ENCODE measurements at places on chromosomes 11 and 22.

GRCh38 chr11:90704510-90704909 is 481.7 kb upstream of the CHORDC1 start:
- no peak for DNase-seq

- no peak for DNase-seq
These were observed 81.6 kb upstream of the SEPTIN5 start for GRCh38 chr22:19632668-19633148.

DNA sequence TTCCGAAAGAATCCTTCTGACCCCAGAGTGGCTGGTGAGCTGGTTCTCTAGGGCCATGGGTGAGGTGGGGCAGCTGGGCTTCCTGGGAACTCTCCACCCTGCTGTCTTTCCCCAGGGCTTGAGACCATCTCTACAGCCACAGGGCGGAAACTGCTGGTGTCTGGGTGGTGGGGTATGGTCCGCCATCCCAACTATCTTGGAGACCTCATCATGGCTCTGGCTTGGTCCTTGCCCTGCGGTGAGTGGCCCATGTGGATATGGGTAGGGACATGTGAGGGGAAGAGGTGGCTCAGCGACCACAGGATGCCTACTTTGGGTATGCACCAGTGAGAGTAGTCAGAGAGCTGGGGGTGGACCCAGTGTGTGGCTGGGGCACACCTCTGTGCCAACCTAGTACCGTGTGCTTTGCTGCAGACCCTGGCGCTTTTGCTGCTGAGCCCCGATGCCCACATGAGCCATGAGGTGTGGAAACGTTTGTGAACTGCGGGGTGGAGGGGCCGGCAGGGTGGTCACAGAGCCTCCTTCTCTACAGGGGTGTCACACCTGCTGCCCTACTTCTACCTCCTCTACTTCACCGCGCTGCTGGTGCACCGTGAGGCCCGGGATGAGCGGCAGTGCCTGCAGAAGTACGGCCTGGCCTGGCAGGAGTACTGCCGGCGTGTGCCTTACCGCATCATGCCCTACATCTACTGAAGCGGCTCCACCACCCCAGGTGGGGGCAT is 2.0 kb downstream of the ZNHIT2 start:
- DNase-seq = no peak

GRCh38 chr11:115696563-115696962 is 192.3 kb upstream of the CADM1 start:
- DNase-seq = no peak

- no peak for DNase-seq
These were observed 188.2 kb downstream of the METTL15 start for GRCh38 chr11:28296426-28296825.

DNA sequence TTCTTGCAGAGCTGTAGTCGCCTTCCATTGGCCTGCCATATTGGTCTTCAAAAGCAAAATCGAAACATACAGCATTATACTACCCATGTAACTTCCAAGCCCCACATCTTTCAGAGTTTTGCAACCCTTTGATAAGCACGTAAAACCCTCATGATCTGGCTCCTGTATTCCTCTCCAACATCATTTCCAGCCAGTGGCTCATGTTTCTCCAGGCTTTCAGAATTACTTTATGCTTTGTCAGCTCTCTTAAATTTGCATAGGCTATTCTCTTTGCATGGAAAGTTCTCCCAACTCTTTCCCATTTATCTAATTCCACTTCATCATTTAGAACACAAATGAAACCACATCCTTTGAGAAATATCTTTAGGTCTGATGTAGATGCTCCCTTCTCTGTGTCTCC is 67.8 kb upstream of the DDI1 start:
- no peak for DNase-seq

DNA sequence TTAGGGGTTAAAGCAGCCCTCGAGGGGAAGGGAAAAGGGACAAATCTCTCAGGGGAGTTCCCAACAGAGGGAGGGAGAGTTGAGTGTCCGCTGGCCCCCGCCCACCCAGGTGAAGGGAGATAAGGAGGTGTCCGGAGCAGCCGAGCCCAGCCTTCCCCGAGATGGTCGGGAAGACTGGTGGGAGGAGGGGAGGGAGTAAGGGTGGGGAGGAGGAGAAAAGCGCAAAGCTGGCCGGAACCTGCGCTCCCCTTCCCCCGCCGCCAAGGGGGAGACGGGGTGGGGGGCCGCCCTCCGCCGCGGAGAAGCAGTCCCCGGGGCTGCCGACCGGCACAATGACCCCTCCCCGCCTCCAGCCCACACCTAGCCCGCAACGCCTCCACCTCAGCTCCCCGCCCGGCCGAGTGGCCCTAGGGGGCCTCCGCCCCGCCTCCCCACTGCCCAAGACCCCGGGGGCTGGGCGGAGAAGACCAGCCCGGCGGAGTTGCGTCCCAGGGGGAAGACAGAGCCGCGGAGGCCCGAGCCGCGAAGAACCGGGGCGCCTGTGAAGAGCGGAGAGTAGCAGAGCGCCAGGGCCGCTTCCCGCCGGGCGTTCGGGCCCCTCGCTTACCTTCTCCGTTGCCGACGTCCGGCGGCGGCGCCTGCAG is 479 bp downstream of the RSF1 start:
- DNase-seq = peak; percentile 17

DNA sequence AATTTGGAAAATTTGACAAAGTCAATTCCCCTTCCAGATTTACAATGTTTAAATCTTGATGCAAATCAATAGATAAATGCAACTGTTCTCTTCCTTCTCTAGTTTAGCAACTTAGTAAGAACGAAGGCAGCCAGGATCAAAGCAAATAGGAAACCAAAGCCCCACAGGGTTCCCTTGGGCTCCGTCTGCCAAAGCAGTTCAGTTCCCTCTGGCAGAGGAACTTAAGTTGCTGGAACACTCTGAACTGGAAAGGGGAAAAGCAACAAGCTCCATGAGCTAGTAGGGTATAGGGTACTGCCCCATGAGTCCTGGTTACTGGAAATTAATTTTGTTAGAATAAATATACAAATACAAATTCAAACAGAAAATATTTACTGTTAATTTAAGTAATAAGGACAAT is 91.3 kb downstream of the RELT start:
- no peak for DNase-seq

GRCh38 chr11:123628936-123629683 is 25.3 kb downstream of the SCN3B start:
- DNase-seq = no peak
